Glomerular endothelial cell (primary cell): ENCODE measurements at places on chromosomes 5 and 9. TPM values are rescaled to one million over a fixed set of nuclear protein-coding genes. Genes with fewer than 3 reads are reported as not detected.
A peak's percentile ranks its signal among the peaks of the same experiment; 100 is the strongest.

- DNase-seq: no peak
Measured at GRCh38 chr9:130212543-130213297, 40.5 kb downstream of the NCS1 start.

DNA sequence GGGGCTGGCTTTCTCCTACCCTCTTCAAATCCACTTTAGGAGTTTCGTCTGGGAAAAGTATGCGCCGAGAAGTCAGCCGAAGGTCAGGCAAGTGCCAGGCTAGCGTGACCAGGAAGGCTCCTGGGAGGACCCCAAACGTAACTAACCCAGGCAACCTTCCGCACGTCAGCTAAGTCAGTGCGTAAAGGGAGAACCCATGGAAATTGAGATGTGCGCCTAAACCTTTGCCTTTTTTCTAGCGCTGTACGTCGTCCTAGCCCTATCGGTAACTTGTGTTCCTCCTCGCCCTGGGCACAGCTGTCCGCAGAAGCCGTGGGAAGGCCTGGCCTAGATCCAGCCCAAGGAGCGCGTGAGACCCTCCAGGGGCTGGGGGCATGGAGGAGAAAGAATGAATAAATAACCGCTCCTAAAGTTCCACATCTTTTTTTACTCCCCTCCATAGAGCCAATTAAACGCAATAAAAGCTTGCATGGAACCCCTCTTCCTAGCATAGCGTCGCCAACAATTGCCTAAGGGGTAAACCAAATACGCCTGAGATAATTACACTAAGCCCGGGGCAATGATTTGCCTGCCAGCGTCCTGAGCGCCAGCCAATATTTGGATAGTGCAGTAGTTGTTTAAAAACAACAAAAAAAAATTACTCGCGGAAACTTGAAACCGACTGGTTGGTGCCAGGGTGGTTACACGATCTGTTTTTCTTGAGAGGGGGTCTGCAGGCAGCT is 4.0 kb upstream of the FOXB2 start:
- no peak for DNase-seq

DNA sequence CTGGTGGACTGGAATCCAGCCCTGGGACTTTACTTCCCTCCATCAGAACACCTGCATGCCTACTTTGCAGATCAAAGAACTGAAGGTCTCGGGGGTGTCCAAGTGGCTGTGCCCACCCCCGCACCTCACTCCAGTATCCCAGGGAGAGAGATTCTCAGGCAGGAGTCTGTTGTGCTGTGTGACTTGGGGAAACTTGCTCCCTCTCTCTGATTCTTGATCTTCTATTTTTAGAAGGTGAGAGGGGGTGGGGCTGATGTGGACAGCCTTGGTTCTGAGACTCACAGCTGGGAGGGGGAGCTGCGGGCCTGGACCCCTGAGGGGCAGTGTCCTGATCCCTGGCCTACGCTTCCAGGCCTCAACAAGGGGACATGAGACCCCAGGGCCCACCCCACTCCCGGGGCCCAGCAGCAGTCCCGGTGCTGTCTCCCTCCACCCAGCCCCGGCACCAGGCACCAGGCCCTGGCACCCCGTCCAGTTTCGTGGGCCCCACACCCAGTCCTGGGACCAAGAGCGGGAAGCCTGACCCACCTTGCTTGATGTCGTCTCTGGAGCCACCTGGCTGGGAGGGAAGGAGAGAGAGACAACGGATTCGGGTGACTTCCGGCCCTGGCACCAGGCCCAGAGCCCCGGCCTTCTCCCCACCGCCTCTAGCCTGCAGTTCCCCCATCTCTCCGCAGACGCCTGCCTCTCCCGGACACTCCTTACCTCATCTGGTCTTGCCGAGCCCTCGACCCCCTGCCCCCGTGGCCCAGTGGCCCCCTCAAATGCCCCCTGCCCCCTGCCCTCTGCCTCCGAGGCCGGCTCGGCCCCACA is 74.0 kb upstream of the SPTLC1 start:
- DNase-seq: no peak

The BRINP1 gene
- 0.12 TPM in 1 of 2 replicates, not detected in the other for total RNA-seq

The IFNA21 gene
- not detected in 2 replicates for total RNA-seq

GRCh38 chr5:124990723-124991122 is 244.3 kb upstream of the ZNF608 start:
- no peak for DNase-seq

- no peak for DNase-seq
Measured at GRCh38 chr9:19223724-19224123, 6.8 kb upstream of the DENND4C start.

DNA sequence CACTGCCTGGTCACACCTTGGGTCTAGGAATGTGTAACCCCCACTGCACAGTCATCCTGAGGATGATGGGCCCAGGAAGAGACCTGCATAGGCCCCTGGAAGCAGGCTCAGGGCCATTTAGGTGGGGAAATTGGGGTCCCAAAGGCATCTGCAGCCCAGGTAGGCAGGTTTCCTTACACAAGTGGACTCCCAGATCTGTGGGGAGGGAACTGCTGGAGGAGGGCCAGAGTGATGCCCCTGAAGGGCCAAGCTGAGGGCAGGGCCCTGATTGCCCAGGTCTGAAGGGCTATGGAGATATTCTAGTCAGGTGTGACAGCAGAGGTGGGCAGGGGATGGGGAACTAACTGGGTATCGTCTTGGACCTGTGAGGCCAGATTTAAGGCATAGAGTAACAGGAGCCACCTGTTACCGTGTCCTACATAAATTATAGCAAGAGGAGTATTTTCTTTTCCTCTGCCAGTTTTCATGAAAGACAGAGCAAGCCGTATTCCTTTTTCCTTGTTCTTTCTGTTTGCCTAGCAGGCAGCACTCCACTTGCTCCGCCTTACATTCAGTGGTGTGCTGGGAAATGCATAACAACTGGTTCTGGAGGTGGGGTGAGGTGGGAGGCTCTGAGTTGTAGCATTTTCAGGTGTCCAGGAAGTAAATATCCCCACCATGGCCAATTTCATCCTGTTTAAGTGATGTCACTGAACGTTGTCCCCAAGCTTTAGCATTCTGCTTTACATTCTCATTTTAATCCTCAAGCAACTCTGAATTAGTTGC is 41.3 kb downstream of the PPARGC1B start:
- DNase-seq: no peak

The SMIM23 gene
- total RNA-seq: not detected in 2 replicates

GRCh38 chr5:38420691-38421390 is 135.6 kb downstream of the LIFR start:
- peak; percentile 62 for DNase-seq

The CTNND2 gene
- total RNA-seq: not detected in 2 replicates

The KCNV2 gene
- total RNA-seq: not detected in 2 replicates

The HMCN2 gene
- 0.64 TPM in 1 of 2 replicates, not detected in the other for total RNA-seq

DNA sequence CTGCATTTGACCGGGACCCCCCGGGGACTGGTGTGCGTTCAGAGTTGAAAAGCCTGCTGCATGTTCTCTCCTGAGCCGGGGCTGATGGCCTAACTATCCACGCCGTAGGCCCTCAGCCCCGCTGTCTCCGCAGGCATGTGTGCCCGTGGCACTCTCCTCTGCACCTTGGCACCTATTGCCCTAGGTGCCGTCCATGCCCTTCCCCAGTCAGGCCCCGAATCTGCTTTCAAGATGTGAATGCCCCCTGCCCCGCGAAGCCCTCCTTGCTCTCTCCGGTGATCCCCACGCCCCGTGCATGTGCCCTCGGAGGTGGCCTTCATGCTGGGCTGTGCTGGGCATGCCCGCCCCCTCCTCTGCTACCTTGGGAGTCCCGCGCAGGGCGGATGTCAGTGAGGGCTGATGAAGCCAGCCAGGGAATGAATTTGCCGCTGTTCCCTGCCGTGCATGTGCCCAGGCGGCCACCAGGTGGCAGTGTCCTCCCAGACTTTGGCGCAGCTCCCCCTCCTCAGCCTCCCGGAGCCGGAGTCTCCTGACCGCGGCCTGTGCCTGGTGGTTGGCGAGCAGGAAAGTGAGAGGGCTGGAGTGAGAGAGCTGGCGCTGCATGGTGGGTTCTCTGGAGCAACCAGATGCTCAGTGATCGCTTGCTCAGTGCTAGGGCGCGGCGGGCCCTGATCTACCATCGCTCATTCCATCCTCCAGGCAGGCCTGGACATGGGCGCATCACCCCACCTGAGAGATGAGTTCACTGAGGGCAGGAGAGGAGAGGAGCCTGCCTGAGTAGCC is 112.9 kb upstream of the LMX1B start:
- DNase-seq: no peak

The PCDHB15 gene
- 0.97 and 1.7 TPM in 2 replicates for total RNA-seq

DNA sequence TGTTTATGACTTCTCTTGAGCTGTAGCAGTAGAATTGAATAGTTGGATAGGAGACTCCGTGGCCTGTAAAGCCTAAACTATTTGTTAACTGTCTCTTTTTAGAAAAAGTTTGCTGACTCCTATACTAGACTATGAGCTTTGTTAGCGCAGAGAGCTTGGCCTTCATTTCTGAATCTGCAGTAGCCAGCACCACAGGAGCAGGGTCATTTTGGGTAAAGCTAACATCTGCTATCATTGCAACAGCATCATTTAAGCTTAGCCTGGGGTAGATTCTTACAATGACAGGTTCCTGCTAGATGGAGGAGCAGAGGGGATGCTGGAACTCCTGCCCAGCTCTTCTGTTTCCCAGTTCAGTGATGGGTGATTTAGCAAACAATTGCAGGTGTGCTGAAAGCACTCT is 133.7 kb upstream of the ASTN2 start:
- no peak for DNase-seq

The EDIL3 gene
- 29.7 and 45.9 TPM in 2 replicates for total RNA-seq

The RNF208 gene
- total RNA-seq: 0.76 and 2.9 TPM in 2 replicates

DNA sequence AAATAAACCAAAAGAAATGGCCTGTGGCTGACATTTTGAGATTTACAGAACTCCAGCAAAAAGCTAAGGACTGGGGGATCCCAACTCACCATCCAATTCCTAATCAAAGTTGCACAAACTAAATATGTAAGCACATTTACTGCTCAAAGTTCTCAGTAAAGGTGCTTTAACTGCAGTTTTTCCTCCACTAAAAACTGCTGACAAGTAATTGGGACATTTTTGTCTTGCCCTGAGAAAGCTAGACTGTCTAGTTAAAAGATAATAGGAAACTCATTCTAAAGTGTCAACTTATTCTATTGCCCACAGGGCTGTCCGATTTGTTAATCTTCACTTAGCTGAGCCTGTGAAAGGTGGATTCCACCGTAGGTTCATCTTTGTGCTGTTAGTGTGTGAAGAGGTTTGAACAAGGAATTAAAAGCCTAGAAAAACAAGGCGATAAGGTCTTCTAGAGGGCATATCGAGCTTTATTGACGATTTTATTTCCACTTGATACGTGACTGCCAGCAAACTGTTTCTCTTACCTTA is 1.0 kb downstream of the DOCK8 start:
- no peak for DNase-seq

The ZBED3 gene
- total RNA-seq: 7.1 and 12.0 TPM in 2 replicates

DNA sequence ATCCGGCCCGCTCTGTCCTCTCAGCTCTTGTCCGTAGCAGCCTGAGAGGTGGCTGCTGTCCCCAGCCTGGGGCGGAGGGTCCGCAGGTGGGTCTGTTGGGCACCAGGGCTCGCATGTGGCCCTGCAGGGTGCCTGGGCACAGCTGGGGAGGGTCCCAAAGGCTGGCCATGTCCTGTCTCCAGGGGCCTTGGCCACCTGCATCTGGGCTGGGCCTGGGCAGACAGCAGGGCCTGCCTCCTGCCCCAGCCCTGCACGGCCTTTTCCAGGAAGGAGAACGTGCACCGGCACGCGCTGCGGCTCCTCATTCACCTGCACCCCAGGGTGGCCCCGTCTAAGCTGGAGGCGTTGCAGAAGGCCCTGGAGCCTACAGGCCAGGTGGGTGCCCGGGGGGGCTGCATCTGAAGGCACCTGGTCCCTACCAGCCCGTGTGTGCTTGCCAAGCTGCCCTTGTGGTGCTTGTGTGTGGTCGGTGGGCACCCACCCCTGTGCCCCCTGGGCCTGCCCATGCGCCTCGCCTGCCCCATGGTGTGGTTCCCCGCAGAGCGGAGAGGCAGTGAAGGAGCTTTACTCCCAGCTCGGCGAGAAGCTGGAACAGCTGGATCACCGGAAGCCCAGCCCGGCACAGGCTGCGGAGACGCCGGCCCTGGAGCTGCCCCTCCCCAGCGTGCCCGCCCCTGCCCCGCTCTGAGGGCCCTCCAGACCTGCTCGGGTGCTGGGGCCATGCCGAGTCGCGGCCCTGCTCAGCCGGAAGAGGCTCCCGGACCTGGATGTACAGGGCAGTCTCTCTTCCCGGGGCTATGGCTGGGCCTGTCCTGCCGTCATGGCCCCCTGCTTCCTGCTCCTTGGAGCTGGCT is 5.1 kb upstream of the TOR4A start:
- no peak for DNase-seq

The SSNA1 gene
- 91.8 and 109 TPM in 2 replicates for total RNA-seq

DNA sequence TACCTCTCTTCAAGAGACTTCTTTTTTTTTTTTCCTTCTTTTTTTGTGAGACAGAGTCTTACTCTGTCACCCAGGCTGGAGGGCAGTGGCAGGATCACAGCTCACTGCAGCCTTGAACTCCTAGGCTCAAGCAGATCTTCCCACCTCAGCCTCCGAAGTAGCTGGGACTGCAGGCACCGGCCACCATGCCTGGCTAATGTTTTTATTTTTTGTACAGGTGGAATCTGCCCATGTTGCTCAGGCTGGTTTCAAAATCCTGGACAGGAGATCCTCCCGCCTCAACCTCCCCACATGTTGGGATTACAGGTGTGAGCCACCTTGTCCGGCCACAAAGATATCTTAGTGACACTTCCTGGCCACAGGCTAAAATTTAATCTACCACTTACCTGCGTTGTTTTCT is 42.9 kb upstream of the F2RL1 start:
- DNase-seq: no peak

DNA sequence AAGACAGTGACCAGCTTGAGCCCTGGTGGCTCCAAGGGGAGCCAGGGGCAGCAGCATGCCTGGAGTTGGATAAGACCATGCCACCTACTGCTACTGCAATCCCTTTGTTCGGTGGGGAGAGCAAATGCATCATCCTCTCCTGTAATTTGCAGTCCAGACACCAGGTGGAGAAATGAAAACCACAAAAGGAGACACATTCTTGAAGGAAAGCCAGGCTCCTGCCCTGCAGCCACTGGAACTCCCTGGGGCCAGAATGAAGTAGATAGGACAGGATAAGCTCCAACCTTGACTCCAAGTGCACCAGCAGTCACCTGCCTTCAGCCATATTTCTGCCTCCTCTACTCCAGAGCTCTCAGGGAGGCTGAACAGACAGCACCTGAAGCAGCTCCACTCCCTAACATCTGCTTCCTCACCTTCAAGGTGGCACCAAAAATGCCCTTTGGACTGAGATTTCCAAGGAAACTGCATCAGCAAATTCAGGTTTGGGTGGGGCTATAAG is 65.1 kb upstream of the IQGAP2 start:
- peak; percentile 5 for DNase-seq

- no peak for DNase-seq
Measured at GRCh38 chr5:135186662-135187522, 152.9 kb upstream of the PITX1 start.

DNA sequence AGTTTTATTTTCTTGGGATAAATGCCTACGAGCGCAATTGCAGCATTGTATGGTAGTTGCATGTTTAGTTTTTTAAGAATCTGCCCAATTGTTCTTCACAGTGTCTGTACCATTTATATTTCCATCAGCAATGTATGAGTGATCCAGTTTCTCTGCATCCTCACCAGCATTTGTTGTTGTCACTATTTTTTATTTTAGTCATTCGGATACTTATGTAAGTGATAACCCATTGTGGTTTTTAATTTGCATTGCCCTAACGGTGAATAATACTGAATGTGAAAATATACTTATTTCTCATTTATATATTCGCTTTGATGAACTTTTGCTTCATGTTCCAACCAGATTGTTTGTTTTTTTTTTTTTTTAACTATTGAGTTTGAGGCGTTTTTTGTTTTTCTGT is 33.7 kb upstream of the PWWP2A start:
- no peak for DNase-seq

The RAD1 gene
- total RNA-seq: 8.8 and 19.4 TPM in 2 replicates

The TXNDC8 gene
- not detected in 2 replicates for total RNA-seq

The THBS4 gene
- 0.18 and 1.4 TPM in 2 replicates for total RNA-seq
